ENCODE measurements at places on chromosomes 6 and 20.

DNA sequence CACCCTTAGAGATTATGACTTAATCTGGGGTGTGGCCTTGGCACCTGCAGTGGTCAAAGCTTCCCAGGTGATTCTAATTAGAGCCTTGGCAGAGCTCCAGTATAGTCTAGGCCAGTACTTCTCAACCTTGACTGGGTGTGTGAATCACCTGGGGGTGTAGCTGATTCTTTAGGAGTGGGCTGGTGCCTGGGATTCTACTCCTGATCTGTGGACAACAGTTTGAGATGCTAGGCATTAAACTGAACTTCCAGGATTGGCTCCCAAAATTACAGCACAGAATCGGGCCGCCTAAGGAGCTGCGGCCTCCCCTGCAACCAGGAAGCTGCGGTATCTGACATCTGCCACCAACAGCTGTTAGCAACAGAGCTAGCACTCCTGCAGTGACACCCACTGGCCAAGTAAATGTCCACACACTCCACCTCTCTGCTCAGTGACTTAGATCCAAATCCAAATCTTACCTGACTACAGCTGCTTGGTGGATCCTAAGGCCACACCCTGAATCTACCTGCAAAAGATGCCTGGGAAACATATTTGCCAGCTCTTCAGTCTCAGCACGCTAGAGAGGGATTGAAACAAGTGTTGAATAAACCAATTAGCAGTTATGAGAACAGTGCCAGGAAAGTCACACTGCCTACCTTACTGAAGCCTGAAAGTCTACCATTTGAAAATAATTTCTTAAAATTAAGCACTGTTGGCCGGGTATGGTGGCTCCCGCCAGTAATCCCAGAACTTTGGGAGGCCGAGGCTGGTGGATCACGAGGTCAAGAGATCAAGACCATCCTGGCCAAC is 126.7 kb downstream of the UNC5CL start:
- no peak for DNase-seq

- no peak for DNase-seq
Observed at GRCh38 chr6:114187563-114187962, 155.3 kb downstream of the HS3ST5 start.

GRCh38 chr6:3208098-3208774 is 19.2 kb downstream of the TUBB2B start:
- no peak for DNase-seq

- no peak for DNase-seq
Observed at GRCh38 chr20:9999645-10000044, 35.1 kb upstream of the ANKEF1 start.

GRCh38 chr6:116557893-116558292 is 4.3 kb downstream of the CALHM4 start:
- no peak for DNase-seq

DNA sequence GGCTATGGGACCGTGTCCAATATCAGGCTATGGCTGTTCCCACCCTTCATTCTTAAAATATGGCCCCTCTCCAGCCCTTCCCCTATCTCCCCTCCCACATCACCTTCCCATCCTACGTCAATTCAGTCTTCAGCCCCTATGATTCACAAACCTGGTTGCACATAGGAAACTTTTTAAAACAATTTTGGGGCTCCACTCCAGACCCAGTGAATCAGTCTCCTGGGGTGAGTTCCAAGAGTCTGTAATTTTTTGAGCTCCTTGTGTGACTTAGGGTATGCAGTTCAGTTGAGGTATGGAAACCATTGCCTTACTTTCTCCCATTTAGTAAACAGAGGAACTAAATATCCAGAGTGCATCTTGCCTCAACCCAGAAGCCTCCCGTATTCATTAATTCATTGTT is 5.5 kb downstream of the HNF4A start:
- DNase-seq = no peak

GRCh38 chr20:51259455-51259854 is 236.5 kb upstream of the KCNG1 start:
- DNase-seq = no peak

DNA sequence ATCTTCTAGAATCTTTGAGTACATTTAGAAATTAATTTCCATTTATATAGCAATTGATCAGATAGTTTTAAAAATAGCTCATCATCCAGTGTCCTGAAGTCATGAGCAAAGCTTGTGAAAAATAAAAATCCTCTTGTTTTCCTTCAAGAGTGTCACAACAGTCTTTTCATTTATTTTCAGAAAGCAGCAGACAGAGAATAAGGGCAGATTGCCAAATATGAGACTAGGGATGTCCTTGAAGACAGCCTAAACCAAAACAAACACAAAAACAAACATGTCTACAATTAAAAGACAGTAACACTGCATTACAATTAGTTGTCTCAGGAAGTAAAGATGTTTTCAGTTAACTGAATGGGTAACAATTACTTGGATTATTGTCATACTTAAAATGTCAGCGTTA is 682.8 kb downstream of the TFAP2A start:
- DNase-seq = no peak

GRCh38 chr6:24382220-24382540 is 20.6 kb upstream of the MRS2 start:
- no peak for DNase-seq

DNA sequence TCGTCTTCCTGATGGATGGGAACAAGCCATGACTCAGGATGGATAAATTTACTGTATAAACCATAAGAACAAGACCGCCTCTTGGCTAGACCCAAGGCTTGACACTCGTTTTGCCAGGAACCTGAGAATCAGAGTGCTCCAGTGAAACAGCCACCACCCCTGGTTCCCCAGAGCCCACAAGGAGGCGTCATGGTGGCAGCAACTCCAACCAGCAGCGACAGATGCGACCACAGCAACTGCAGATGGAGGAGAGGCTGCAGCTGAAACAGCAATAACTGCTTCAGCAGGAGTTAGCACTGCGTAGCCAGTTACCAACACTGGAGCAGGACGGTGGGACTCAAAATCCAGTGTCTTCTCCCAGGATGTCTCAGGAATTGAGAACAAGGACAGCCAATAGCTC is 100.9 kb upstream of the SAMD5 start:
- DNase-seq = no peak

- DNase-seq = no peak
Observed at GRCh38 chr20:31790401-31790800, 28.8 kb upstream of the MYLK2 start.

- DNase-seq = no peak
Observed at GRCh38 chr6:108846628-108847027, 1.6 kb upstream of the ARMC2 start.

GRCh38 chr20:39943336-39943735 is 745.7 kb downstream of the MAFB start:
- DNase-seq = no peak

- DNase-seq = no peak
Observed at GRCh38 chr20:57501461-57502335, 23.2 kb downstream of the CTCFL start.

GRCh38 chr6:95364016-95364604 is 213.2 kb upstream of the MANEA start:
- no peak for DNase-seq

GRCh38 chr20:7984192-7984591 is 35.4 kb downstream of the TMX4 start:
- no peak for DNase-seq

- DNase-seq = no peak
Observed at GRCh38 chr20:1462001-1462400, 4.6 kb downstream of the NSFL1C start.

DNA sequence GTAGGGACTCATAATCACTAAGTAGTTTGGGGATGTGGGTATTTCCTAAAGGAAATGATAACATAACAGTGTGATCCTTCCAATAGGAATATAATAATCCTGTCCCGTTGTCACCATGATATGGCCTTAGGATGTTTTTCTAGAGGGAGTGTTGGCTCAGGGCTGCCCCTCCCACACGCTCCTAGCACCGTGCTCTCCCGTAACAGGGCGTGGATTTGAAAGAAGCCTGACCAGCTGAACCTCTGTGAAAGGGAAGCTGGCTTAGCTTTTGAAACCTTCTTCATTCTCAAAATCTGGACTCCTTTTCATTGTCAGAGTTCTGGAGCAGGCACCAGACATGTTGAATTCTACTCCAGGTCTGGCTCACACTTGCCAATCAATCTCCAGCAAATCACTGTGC is 103.4 kb upstream of the SASH1 start:
- DNase-seq = no peak

DNA sequence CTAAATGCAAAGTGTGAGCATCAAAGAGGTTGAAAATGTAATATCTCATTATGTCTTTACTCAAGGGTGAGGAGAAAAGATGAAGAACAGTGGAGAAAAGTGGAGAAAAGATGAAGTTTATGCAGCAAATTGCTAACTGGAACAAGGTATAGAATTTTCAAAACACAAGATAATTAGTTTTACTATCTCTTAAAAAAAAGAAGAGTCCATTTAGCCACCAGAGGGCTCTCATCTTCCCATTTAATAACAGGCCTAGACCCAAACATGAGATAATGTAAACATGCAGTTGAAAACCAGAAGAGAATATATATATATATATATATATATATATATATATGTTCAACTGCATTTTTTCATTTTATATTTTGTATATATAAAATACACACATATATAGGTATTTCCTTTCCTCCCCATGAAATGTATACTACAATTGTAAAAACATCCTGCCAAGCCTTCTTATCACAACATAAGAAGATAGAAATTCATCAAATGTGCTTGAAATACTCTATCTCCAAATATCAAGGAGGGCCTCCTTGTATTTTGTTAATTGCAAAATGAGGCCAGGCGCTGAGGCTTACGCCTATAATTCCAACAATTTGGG is 78.4 kb downstream of the ADTRP start:
- DNase-seq = no peak

- no peak for DNase-seq
Observed at GRCh38 chr6:43865932-43866645, 96.1 kb downstream of the VEGFA start.

- DNase-seq = no peak
Observed at GRCh38 chr6:113496166-113496565, 361.0 kb upstream of the MARCKS start.

All from stimulated activated CD4-positive, alpha-beta T cell treated with anti-CD3 and anti-CD28 coated beads, Interleukin-1b, Interleukin-23, amount 100 ng/mL, for 1 hour (primary cell).